Anterior cingulate cortex (tissue), 58 donors: ENCODE measurements at places on chromosomes 5 and 9.

DNA sequence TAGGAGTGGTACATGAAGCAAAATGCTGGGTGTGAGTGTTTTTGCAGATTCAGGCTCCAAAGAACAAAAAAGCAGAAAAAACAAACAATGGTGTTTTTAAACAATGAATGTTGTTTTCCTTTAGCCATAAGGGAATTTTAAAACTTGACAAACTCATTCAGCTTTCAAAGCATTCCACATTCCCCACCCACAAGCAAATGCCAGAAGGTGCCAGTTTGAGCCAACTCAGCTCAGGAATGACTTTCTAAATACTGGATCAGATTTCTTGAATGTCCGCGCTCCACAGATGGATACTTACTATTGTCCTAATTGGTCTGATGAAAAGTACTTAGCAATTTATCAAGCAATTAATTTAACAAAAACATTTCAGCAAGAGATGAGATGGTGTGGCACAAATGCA is 12.9 kb upstream of the MOB3B start:
- no peak for DNase-seq

- no peak for DNase-seq
Observed at GRCh38 chr5:120604884-120605283, 140.8 kb downstream of the PRR16 start.

- no peak for DNase-seq
Observed at GRCh38 chr5:68382640-68383039, 167.1 kb downstream of the PIK3R1 start.

- no peak for DNase-seq
Observed at GRCh38 chr5:62521319-62521718, 57.3 kb upstream of the LRRC70 start.

DNA sequence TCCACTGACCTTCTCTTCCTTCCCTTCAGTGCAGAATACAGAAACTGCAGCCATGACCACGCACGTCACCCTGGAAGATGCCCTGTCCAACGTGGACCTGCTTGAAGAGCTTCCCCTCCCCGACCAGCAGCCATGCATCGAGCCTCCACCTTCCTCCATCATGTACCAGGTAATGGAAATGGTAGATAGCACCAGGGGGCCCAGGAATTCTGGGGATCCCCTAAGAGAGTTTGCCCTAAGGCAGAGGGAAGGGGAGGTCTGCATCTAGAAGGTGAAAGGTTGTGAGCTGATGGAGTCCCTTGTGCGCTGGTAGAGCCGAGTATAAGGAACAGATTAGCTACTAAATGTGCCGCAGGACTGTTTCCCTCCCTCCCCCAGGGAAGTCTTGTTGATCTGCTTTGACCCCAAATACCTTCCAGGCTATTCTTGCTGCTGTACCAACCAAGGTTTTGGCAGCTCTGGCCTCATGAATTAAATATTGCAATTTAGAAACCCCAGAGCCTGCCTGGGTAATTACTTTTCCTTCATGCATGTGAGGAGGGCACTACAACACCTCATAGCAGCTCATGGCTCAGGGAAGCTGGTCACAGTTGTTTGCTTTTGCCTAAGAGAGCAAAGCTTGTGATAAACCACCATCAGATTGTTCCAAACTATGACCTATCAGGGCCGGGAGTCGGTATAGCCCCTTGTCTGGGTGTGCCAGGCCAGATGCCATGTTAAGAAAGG is 19.6 kb downstream of the CYFIP2 start:
- no peak for DNase-seq

DNA sequence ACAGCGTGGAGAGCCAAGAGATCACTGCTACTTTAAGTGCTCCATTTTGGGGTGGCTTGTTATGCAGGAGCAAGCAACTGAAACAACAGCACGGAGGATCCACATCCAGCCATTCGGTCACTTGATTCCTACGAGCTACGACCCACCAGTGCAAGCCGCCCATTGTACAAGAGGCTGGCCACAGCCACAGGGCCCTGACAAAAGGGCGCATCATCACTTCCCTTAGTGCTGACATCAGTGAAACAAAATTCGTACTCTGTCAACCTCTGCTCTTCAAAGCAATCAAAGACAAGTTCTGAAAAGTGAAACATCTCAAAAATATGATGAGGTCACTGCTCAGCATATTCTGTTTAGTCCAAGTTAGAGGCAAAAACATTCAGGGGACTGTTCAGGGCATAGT is 168.4 kb downstream of the GADD45G start:
- DNase-seq, result no peak

DNA sequence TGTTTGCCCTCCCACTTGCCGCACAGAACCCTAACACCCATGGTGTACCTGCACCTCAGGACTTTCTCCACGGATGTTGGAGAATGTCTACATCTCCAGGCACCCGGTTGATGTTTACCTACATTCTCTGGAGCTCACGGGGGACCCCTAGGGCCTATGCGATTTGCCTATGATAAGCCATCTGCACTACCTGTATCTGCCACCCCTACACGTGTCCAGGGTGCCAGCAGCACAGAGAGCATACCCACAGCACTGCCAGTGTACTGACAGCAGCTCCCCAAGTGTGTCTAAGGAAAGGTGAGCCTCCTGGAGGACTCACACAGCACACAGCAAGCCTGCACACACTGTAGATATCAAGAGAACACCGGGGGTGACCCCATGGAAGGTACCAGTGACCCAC is 31.3 kb upstream of the LMX1B start:
- no peak for DNase-seq

DNA sequence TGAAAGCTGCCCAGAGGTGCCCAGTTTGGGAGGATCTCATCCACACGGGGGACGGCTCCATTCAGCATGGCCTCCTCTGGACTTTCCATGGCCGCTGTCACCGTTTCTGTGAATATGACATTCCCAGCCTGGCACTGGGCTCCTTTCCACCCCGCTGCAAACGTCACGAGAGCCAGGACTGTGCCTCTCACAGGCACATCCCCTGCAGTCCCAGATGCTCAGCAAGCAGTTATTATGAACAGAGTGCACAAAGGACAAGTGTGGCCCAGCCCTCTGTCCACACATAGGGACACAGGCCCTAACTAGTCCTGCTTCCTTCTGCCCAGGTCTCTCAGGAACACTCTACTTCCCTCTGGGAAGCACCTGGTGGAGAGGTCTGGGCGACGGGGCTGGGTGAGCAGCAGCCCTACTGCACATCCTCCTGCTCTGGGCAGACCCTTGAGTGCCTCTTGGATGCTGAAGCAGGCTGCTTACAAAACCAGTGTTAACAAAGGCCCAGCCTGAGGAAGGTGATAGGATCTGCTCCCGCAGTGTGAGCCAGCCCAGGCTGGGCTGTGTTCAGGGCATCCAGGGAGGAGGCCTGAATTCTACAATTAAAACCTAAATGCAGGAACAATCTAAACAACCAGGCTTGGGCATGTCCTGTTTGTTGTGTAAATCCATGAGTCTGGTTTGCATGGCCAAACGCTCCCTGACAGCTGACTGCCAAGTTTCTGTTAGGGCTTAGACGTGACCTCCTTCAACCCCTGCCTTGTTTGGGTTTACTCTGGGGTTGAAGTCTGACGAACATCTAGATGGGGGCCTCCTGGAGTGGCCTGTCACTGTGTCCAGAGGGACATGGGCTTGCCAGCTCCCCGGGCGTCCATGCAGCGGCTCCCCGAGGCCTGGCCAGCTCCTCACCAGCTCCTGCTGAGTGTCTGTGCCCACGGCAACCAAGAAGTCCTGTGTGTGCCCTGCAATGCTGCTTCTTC is 269.8 kb downstream of the GADD45G start:
- peak; percentile 9 for DNase-seq

DNA sequence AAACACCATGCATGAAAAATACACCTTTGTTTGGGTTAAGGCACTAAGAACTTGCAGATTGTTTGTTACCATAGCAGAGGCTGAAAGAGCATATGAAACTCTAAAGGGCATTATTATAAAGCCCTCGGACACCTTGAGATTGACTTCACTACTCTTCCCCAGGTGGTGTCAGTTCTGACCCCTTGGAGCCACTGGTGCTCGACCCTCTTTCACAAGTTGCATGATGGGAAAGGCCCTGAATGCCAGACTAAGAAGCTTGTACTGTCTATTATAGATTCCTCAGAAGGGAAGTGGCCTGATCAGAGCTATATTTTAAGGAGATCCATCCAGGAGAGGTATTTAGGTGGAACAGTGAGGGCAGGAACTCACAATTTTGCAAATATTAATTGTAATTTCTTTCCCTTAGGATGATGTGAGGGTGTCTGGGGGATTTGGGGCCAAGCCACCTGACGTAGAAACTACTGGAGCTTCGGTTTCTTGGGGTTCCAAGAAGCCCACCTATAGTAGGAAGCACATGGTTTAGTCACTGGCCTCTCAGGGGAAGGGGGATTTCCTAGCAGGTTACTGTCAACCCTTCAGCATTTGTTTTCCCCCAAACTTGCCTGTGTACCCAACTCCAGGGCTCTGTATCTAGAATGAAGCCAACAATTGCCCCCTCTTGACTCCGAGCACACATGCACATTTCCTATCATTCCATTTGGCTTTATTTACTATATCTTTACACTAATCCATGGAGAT is 16.2 kb downstream of the FBXO10 start:
- DNase-seq, result no peak

- DNase-seq, result no peak
Observed at GRCh38 chr9:107756091-107756490, 266.5 kb upstream of the KLF4 start.

- no peak for DNase-seq
Observed at GRCh38 chr5:93566091-93566490, 14.9 kb downstream of the NR2F1-AS1 start.

GRCh38 chr9:119698535-119698934 is 329.3 kb upstream of the BRINP1 start:
- no peak for DNase-seq

GRCh38 chr9:130539420-130540223 is 39.8 kb upstream of the FUBP3 start:
- DNase-seq, result peak; percentile 25

- no peak for DNase-seq
Observed at GRCh38 chr9:97109194-97109811, 70.4 kb upstream of the CTSV start.

GRCh38 chr5:174755106-174755505 is 30.7 kb downstream of the MSX2 start:
- no peak for DNase-seq

GRCh38 chr5:84724683-84725082 is 340.0 kb upstream of the EDIL3 start:
- no peak for DNase-seq

DNA sequence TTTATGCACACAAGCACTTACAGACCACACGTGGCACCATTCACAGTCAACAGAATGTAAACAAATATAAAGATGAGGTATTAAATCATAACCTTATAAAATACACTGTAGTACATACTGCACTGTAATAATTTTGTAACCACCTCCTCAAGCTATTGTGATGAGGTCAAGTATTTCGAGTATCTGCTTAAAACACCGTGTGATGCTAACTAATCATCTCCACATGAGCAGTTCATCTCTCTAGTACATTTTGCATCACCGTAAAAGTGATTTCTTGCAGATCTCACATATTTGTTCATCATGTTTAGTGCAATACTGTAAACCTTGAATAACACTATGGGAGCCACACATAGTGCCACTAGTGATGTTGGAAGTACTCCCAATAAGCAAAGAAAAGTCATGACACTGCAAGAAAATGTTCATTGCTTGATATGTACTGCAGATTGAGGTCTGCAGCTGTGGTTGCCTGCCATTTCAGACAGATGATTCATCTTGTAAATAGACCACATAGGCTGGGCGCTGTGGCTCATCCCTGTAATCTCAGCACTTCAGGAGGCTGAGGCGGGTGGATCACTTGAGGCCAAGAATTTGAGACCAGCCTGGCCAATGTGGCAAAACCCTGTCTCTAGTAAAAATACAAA is 44.3 kb downstream of the FOXB2 start:
- DNase-seq, result no peak

GRCh38 chr5:106195679-106196474 is 1474.9 kb downstream of the EFNA5 start:
- no peak for DNase-seq

GRCh38 chr9:138007918-138008841 is 130.6 kb downstream of the CACNA1B start:
- DNase-seq, result no peak

DNA sequence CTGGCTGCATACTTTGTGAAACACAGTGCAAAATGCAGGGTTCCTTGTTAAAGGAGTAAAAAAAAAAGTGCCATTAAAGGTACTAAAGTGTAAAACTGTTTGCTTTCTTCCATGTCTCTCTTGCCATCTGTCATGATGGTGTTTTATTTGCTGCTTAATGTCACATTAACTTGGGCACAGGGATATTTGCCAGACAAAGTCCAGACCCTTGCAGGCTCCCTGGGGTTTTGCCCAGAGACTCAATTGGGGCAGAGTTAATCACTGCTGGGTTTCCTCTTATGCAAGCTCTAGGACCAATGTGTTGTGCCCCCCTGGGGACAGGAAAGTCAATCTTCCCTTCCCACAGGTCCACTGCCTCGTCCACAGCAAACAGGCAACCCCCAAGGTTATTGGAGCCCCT is 274.3 kb upstream of the SGCD start:
- DNase-seq, result no peak

DNA sequence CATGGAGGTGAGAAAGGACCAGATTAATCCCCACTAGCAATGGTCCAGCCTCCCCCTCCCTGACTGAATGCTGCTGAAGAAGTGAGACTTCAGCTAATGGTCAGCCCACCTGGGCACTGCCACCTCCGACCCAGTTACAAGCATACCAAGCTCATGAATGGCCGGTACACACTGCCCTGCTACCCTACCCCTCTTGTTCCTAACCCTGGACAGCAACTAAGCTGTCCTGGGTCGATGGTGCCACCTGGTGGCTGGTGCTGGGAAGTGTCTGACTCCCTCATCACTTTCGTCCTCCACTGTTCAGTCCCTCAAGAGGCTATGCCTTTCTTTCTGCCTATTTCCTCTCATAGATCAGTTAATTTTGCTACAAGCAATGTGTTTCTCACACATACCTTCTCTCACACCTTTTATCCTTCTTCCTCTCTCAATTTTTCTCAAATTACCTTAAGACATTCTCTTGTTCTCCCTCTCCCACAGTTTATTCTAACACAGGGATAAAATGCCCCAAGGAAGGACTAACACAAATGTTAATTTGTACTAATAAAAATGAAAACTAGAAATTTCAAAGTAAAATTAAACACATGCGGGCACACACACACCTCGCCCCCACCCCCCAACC is 42.4 kb downstream of the PAX5 start:
- DNase-seq, result no peak

GRCh38 chr5:128082551-128083032 is 974 bp upstream of the SLC12A2 start:
- DNase-seq, result no peak

- no peak for DNase-seq
Observed at GRCh38 chr9:135166565-135166964, 79.1 kb downstream of the OLFM1 start.
